Psoas muscle (tissue), 8 donors: ENCODE measurements at places on chromosomes 16 and 17. TPM values are rescaled to one million over a fixed set of nuclear protein-coding genes. Genes with fewer than 3 reads are reported as not detected.

The JMJD8 gene
- total RNA-seq = 19.1 TPM

The NT5M gene
- 8.0 TPM for total RNA-seq

The MYL4 gene
- 0.89 TPM for total RNA-seq

The SDK2 gene
- total RNA-seq = 0.46 TPM

The KRT39 gene
- not detected for total RNA-seq

The BICDL2 gene
- total RNA-seq = not detected

- no peak for DNase-seq
These were observed 4.9 kb upstream of the LPCAT2 start for GRCh38 chr16:55503726-55504550.

DNA sequence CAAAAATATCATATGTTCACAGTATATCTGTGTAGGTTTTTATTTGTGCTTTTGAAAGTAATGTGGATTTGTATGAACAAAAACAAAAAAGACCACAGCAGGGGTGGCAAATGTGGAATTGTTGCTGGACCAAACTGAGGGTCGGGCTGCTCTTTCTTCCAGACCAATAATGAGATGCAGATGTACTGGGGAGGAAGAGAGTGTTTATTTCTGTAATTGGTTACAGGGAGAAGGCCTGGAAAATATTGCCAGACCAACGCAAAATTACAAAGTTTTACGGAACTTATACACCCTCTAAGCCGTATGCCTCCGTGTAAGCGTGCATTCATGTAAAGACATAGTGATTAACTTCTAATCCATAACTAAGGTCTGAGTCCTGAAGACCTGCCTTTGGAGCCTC is 353.9 kb upstream of the C16orf82 start:
- no peak for DNase-seq

DNA sequence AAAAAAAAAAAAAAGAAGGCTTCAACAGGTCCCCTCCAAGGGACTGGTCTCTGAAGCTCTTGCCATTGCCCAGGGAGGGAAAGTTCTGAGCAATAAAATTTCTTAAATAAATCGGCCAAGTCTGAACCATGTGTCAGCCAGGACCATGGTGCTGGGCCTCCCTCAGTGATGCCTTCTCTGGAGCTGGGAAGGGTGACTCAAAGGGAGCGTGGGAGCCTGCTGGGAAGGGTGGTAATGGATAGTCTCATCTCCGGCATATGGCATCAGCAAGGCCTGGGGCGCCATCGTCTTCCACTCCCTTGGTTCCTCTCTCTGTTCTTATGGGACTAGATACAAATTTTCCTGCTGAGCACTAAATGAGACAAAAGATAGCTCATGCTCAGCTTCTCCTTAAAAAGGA is 2.3 kb downstream of the VKORC1 start:
- peak; percentile 25 for DNase-seq

GRCh38 chr17:17877529-17878358 is 41.0 kb upstream of the SREBF1 start:
- peak; percentile 78 for DNase-seq

DNA sequence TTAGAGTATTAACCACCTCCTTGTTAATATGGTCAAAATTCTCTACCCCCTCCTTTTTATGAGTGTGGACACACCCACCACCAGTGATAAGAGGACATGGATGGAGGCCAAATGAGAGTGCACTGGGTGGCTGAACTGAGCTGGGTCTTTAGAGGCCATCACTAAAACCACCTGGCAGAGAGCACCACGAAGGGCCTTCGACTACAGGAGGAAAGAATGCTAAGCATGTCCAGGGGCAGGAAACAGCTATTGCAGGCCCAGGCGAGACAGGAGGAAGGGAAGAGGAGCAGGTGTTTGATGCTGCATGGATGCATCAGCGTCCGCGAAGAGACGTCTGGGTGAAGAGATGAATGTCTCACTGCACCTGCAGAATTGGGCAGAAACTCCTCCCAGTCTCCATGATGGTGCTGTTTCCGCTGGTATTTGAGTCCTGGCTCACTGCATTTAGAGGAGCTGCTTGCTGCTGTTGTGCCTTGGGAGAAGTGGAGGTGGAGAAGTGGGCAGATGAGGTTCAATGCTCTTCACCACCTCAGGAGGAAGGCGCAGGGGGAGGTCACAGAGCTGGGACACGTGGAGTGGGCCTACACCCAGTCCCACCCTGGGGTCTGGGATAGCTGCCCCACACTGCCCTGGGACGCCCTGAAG is 33.2 kb downstream of the SPHK1 start:
- DNase-seq = no peak

- no peak for DNase-seq
These were observed 215.0 kb upstream of the ZFHX3 start for GRCh38 chr16:73262931-73263330.

DNA sequence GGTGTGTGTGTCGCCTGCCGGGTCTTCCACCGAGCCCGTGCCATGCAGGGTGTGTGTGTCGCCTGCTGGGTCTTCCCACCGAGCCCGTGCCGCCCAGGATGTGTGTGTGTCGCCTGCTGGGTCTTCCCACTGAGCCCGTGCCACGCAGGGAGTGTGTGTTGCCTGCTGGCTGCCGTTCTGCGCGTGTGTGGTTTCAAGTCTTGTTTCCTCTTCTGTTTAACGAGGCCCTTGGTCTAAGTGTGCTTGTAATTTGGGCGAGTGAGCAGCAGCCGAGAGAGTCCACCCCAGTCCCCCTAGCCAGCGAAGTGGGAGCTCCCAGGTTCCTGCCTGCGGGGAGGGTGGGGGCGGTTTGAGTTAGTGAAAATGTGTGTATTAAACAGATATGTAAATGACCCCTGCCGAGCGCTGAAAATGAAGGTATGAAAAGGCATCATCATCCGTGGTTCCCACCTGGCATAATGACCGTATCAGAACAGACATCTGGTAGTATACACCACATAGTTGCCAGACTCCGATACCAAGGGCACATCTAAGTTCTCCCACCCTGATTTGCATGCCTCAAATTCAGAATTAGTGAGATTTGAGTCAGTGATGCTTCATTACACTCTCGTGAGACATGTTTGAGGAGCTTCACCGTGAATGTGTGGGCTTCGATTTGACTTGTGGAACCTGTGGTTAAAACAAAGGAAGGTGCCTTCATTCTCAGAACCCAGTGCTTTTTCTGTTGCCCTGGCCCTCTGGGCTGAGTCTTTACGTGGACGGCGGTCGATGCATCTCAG is 114.5 kb upstream of the CHMP6 start:
- peak; percentile 36 for DNase-seq

GRCh38 chr16:13866073-13866472 is 53.9 kb upstream of the ERCC4 start:
- DNase-seq = peak; percentile 79

GRCh38 chr17:50207315-50207714 is 5.9 kb upstream of the COL1A1 start:
- no peak for DNase-seq

DNA sequence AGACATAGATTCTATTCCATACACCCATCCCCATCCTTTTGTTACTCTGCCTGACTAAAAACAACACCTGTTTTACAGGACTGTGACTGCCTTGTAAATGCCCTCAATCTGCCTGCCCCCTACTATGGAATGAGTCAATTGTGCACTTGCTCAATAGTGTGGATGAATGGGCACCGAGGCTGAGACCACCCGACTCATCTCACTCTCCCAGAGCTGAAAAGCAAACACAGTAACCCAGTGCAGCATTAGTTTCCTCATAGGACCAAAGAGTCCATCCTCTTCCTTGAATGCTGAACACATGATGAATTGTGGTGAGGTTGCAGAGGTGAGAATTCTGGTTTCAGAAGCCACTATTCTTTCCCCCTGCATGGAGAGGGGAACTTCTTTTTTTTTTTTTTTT is 233.7 kb downstream of the ZFHX3 start:
- no peak for DNase-seq

- peak; percentile 9 for DNase-seq
These were observed 251.4 kb downstream of the PHKB start for GRCh38 chr16:47712276-47713224.

DNA sequence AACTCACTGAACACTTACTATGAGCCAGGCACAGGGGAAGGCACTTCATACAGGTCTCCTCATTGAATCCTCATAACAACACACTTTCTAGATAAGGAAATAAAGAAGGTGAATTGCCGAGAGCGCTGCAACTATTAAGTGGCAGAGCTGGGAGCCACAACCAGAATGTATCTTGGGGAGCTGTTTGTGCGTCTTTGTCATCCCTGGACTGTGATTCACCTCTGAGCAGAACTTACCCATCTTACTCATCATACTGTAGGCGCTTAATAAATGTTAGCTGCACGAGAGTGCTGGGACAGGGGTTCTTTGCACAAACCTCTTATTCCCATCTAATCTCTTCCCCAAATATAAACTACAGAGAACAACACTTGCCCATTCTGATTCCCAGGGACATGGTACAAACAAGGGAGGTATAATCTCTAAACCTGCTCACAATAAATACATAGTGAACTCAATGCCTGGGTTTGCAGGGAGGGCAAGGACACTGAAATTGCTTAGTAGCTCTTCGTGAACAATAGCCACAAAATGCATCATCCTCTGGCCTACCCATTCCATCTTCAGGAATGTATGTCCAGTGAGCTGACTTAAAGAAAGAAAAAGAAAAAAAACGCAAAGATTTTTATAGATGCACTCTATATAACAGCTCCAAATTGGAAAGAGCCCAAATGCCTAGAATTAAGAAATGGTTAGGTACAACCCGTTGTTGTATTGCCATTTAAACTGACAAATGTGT is 43.0 kb downstream of the MYO18A start:
- DNase-seq = no peak

DNA sequence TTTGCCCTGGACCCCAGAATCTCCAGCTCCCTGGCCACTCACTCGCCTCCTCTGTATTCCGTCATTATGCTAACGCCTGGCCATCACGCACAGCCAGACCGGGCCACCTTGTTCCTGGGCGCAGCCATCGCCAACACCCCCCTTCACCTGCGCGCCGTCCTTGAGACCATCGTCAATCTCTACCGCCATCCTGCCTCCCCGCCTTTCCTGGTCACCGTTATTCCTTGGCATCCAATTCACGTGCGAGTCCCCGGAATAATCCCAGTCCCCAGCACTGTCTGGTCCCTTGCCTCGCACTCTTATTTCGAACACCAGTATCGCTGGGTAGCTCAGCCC is 541 bp downstream of the VKORC1 start:
- DNase-seq = no peak

GRCh38 chr16:81040131-81040530 is 4.5 kb downstream of the ATMIN start:
- DNase-seq = no peak

DNA sequence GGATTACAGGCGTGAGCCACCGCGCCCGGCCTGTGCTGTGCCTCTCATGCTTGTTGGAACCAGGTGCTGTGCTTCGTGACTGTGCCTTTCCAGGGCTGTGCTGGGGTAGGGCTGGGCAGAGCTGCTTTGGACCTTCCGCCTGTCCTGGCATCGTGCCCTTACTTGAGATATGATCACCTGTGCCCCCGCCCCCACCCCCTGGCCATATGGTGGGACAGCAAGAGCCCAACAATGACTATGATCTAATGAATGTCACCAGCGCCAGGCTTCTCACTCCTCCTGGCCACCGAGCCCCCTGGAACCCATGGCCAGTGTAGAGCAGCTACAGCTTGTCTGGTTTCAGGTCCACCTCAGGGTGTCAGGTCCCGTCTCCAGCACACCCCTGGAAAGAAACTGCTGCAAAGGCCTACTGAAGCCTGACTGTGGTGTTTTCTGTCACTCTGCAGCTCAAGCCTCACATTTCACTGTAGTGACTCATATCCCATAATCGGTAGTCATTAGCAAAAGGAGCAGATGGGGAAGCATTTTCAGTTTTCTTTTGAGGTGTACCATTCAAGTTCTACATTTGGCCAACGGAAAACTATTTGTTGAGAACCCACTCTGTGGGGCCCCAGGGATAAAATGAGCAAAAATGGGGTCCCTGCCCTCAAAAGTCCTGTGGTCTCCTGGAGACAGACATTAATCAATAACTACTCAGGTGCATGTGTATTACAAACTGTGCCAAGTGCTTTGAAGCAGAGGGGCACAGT is 22.1 kb downstream of the FCSK start:
- DNase-seq = peak; percentile 46

- no peak for DNase-seq
These were observed 110.3 kb downstream of the C16orf95 start for GRCh38 chr16:87206646-87207451.
